DMS 273 treated with DMSO at 0.1 percent for 48 hours (cell line): ENCODE measurements at places on chromosomes 16 and 17.

GRCh38 chr17:42563950-42564349 lies 2.0 kb downstream of the COASY start:
- no peak for DNase-seq

DNA sequence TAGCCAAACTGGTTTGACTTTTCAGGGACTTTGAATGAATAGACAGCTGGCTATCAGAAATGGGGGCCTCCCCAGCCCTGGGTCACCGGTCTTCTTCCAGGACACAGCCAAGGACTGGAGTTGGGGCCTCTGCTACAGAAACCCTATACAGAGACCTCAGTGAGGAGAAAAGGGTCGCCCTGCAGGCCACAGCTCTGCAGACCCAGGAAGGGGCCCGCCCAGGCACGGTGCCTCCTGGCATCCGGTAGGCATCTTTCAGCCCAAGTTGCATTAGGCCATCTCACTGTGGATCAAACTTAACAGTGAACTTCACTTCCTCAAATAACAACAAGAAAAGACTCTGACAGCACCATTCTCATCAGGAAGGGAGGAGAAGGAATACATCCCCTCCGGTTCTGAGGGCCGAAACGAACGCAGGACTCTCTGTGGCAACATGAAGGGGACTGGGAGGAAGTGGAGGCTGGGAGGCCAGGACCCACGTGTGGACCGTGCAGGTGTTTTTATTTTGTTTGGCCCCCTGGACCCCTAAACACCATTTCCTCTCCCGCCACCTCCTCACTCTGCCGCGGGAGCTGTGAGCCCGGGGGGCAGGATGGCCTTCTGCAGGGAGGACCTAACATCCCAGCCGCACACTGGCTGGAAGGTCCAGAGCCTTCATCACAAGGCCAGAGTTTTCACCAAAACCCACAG lies 7.2 kb downstream of the SLC38A10 start:
- DNase-seq, result no peak

GRCh38 chr17:59345476-59345875 lies 14.0 kb downstream of the YPEL2 start:
- DNase-seq, result no peak

- no peak for DNase-seq
Observed at GRCh38 chr16:82899731-82900450, 273.1 kb downstream of the CDH13 start.

- DNase-seq, result no peak
Observed at GRCh38 chr17:62963296-62963695, 2.7 kb upstream of the TANC2 start.

DNA sequence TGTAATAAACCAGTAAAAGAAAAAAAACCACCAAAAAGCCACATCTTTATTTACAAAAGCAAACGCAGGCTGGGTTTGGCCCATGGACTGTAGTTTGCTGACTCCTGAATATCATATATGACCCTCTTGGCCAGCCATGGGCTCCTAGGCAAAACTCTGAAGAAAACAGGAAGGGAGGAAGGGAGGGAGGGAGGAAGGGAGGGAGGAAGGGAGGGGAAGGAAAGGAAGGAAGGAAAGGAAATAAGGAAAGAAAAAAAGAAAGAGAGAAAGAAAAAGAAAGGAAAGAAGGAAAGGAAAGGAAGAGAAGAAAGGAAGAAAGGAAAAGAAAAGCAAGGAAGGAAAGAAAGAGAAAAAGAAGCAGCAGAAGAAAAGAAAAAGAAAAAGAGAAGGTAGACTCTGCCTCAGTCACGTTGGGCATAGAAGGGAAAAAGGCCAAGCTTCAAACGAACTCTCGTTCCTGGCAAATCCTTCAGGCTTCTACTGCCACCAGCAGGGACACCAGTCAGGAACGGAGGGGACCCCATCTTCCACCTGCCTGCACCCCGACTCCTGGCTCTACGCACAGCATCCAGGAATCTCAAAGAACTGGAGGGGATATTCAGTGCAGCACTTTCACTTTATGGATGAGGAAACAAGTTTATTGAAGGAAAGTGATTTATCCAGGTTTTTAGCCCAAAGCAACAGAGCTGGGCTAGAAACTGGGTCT lies 22.1 kb downstream of the CDC42EP4 start:
- DNase-seq, result no peak

DNA sequence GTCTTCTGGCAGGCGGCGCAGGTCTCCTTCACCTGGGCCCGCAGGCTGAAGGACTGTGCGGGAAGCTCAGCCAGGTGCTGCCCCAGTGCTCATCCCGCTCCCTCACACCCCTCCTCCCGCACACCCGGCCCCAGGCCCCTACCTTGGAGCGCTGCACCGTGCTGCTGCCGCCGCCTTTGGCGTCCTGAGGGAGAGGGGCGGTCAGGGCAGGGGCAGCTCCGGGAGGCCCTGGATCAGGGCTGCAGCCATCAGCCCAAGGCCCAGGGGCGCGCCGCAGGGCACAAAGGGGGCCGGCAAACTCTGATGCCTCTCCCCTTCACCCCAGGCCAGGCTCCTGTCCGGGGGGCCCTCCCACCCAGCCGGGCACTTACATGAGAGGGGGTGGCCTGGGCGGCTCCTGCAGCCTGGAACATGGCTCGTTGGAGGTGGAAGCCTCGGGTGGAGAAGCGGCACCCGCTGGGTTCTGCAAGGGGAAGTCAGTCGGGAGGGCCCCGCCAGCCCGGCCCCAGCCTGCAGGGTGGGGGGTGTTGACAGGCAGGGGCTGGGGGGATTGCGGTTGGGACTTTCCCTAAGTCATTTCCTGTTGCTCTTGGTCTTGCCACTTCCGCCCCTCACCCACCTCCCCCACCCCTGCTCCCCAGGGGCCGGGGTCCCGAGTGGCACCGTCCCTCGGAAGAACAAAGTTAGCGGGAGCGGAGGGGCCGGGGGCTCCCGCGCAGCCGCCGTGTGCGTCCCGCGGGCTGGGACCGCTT lies 863 bp downstream of the LIMD2 start:
- DNase-seq, result no peak

DNA sequence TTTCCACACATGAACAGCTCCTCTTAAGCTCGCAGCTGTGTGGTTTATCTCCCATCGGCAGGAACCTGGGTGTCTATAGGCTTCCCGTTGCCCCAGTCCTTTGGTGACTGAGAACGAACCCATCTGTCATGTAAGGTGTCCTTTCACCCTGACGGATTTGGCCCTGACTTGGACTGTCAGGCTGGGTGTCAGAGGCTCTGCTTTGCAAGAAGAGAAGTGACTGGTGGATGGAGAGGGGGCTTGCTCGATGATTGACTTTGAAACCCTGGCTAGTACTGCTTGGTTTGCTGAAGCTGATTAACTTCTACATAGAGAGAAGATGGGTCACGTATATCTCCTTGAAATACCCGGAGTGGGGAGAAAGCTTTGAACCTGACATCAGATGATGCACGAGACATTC lies 42.9 kb downstream of the COX4I1 start:
- no peak for DNase-seq

DNA sequence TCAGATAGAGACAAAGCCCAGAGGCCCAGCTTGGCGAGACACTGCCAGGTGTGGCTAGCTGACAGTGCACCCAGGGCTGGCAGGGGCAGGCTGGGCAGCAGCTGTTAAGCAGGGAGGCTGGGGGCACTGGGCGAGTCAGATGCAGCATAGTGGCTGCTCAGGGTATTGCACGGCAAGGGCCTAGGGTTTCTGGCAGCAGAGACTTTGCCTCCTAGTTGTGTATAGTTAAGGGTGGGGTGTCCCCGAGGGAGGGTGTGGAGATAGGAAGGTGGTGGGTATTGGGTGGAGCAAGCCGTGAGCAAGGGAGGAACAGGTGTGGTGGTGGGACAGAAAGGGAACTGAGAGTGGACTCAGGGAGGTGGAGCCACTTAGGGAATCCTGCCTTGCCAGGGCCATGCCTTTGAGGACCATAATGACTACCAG lies 66.0 kb downstream of the SMPD3 start:
- no peak for DNase-seq

DNA sequence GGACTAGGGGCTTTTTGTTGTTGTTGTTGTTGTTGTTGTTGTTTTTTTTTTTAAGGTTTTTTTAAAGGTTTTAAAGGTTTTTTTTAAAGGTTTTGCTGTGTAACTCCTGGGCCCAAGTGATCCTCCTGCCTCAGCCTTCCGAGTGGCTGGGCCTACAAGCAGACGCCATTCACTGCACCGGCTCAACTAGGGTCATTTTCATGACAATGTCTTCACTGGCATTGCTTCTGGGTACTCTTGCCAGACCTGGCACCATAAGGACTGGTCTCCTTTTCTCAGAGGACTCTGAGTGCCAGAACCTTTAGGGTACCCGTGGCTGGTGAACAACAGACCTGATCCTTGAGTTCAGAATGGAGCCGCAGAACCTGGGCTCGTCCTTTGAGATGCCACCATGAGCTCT lies 20.4 kb downstream of the POLR3E start:
- DNase-seq, result no peak

- no peak for DNase-seq
Observed at GRCh38 chr17:41635121-41636097, 11.0 kb upstream of the KRT17 start.

GRCh38 chr16:47063011-47063724 lies 80.6 kb downstream of the NETO2 start:
- DNase-seq, result no peak

- DNase-seq, result no peak
Observed at GRCh38 chr16:4908854-4909401, 28.0 kb downstream of the PPL start.
